ENCODE measurements at places on chromosomes 5 and 9. TPM values are rescaled to one million over a fixed set of nuclear protein-coding genes. Genes with fewer than 3 reads are reported as not detected.

- DNase-seq, result no peak
These were observed 43.2 kb downstream of the KIF4B start for GRCh38 chr5:155056644-155057269.

DNA sequence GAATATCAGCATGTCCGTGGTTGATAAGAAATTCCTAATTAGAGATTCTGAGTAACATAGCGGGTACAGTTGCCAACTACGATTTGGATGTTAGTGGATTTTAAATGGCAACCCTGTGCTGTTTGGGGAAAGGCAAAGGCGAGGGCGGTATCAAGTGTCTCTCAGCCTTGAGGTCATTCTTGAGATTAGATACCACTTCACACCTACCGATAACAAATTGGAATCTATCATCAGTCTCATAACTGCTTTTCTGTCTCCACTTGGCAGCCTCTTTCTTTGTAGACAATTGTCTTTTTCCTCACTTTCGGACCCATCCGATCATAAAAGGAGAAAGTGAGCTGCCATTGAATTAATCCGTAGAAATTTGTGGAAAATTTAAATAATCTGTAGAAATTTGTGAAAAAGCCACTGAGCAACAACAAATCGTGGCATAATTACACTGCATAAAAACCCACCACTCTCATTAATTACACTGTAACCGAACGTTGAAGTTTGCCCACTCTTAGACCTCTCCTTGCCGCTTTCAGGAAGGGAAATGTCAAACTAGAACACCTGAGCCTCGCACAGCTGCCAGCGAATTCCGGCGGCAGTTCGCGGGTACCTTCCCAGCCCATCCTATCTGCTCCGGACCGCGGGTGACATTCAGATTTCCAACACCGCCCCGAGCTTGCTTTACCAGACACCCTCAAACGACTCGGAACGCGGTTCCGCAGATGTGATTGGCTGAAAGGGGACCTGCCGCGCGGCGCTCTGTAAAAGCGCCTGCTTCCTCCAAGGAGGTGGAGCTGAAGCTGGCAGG, 849 bp upstream of the RGMB start:
- peak; percentile 56 for DNase-seq

GRCh38 chr5:161783297-161783696, 64.6 kb upstream of the GABRA1 start:
- DNase-seq, result no peak

DNA sequence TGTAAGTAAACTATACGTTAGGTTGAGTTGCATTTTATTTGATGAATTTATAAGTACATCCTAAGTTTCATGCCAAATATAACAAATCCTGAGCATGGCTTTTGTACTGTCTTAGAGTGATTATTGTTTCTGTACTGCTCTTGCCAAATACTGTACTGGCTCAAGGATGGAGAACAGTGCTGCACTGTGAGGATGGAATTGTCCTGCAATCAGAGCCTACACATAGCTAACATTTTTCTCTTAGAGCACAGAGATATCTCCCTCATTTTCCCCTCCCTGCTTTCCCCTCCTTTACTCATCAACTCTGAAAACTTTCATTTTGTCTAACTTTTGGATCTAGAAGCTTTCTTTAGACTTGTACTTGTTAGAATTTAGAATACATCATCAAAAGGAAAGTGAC, 28.3 kb downstream of the LRRC70 start:
- DNase-seq, result no peak

DNA sequence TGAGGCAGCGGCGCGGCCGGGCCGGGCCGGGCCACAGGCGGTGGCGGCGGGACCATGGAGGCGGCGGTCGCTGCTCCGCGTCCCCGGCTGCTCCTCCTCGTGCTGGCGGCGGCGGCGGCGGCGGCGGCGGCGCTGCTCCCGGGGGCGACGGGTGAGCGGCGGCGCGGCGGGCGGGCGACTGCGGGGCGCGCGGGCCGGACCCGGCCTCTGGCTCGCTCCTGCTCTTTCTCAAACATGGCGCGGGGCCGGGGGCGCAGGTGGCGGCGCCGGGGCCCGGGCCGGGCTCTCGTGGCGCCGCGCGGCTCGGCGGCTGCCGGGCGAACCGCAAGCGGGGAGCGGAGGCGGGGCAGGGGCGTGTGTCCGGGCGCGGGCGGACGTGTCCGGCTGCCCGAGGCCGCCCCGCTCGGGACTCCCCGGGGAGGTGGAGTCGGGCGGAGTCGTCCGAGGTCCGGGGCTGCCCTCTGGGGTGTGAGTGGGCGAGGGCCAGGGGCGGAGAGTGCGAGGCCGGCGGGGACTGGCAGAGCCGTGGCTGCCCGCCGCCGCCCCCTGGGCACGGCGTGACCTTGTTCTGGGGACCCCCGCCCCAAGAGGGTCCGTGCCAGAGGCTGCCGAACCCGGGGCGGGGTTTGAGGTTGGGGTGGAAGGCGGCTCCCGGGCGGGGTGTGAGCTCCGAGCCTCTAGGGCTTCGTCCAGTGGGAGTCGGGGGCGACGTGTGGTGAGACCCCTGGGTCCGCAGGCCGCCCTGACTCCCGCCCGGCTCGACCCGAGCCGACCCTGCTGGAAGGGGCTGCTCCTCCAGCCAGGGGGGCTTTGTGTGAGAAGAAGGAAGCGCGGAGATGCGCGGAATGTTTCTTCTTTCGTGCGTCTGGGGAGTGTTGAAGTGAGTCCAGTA, 485 bp downstream of the TGFBR1 start:
- DNase-seq, result peak; percentile 91

GRCh38 chr5:34552686-34553085, 103.4 kb upstream of the RAI14 start:
- peak; percentile 40 for DNase-seq

The OBP2B gene
- total RNA-seq, result not detected

DNA sequence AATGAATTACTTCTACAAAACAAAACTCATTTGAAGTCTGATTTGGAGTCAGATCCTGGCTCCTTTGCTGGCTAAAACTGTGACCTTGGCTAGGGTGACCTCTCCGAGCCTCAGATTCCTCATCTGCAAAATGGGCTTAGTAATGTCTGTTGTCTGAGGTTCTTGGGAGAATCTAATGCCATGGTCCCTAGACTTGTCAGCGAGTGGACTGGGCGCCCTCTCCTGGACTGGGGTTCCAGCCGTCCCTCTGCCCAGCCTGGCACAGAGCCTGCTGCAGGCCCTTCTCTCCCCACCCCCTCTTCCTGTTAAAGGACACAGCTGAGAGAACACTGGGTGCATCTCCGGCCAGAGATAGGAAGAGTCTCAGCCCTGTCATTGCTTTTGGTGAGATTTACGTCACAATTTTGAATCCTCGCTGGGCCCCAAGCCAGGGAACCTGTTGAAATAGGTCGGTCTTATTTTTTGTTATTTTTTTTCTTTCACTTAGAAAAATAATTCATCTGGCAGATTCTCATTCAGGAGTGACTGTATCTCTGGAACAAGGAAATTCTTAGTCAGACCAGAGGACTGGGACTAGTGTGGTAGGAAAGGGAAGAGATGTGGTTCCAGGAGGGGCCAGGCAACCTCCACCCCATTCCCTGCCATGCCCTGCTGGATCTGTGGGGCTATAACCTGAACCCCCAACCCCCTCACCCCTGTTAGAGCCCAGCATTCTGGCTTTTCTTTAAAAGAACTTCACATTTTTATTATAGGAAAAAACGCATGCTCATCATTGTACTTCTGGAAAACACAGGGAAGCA, 48.2 kb upstream of the RPL26L1 start:
- DNase-seq, result peak; percentile 95

Data from GM23248 (cell line).